HT-29 (cell line): ENCODE measurements at places on chromosomes 11 and 22. TPM values are rescaled to one million over a fixed set of nuclear protein-coding genes. Genes with fewer than 3 reads are reported as not detected.

Gene NPAS4
- total RNA-seq = not detected in 2 replicates

GRCh38 chr22:32531228-32531627, 56.6 kb downstream of the FBXO7 start:
- no peak for DNase-seq

GRCh38 chr11:96132437-96132836, 208.5 kb upstream of the MTMR2 start:
- peak; percentile 71 for DNase-seq

DNA sequence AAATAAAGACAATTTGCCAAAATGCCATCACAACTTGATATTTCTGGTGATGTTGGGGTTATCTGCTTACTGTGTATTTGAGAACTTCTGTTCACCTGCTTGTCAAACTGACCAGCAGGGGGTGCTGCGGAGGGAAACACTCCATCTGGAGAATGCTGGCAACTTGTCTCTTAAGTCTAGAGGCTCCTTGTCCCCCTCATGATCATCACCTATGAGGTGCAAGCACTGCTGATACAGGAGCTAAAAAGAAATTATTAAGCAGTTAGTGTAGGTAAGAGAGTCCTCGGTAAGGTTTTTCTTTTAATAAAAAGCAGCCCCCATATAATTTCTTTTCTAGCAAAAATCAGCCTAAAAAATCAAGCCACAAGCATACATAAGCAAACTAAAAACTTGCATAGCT, 32.7 kb upstream of the GLYATL1B start:
- DNase-seq = peak; percentile 81

DNA sequence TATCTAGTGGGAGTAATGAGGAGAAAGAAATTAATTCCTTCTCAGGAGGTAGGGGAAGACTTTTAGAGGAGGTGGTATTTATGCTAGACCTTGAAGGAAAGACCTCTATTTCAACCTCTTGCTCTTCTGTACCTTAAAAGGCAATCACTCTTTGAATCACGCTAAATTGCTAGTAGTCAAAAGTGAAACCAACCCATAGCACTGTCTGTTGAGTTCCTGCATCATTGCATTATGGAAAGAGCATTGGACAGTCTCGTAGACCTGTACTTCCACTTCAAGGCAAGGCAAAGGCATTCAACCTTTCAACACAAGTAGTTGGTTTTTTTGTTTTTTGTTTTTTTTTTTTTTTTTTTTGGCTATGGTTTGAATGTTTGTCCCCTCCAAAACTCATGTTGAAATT, 770.4 kb downstream of the ETS1 start:
- DNase-seq = no peak

DNA sequence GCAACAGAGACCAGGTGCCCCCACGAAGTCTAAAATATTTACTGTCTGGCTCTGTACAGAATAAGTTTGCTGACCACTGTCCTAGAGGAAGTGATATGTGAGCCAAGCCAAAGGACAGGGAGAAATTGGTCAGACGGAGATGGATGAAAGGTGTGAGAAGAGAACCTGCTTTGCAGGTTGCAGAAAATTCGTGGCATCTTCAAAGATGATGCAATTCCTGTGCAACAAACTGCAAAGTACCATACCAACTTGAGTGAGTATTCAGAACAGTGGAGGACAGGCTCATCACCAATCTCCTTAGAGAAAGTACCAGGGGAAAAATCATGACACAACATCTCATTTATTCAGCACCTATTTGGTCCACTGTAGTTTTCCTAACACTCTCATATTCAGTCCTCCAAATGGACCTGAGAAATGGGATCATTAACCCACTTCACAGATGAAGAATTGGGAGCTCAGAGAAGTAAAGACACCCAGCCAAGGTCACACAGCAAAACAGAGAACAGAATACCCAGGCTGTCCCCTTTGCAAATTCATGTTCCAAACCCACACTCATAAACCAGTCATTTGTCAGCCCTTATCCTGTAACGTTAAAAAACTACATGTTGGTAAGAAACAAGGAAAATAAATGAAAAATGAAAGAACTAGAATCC, 536.8 kb downstream of the MIAT start:
- DNase-seq = no peak

DNA sequence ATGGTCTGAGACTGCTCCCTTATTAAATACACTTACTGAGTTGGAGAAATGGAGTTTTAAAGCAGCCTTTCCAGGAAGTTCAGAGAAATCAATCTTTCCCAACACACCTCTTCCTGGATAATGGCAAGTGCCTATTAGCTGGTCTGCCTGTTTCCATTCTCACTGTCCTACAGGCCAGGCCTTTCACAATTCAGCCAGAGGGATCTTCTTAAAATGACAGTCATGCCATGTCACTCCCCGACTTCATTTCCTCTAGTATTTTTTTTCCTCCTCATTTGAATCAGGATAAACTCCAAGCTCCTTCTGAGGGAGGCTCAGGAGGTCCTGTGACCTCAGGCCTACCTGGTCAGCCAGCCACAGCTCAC, 62.6 kb downstream of the FDX1 start:
- no peak for DNase-seq
